ENCODE measurements at places on chromosomes 6 and 20. TPM values are rescaled to one million over a fixed set of nuclear protein-coding genes. Genes with fewer than 3 reads are reported as not detected.

GRCh38 chr6:156062091-156062563 lies 606.5 kb upstream of the NOX3 start:
- no peak for DNase-seq

GRCh38 chr6:80689716-80690395 lies 583.4 kb downstream of the BCKDHB start:
- DNase-seq = no peak

DNA sequence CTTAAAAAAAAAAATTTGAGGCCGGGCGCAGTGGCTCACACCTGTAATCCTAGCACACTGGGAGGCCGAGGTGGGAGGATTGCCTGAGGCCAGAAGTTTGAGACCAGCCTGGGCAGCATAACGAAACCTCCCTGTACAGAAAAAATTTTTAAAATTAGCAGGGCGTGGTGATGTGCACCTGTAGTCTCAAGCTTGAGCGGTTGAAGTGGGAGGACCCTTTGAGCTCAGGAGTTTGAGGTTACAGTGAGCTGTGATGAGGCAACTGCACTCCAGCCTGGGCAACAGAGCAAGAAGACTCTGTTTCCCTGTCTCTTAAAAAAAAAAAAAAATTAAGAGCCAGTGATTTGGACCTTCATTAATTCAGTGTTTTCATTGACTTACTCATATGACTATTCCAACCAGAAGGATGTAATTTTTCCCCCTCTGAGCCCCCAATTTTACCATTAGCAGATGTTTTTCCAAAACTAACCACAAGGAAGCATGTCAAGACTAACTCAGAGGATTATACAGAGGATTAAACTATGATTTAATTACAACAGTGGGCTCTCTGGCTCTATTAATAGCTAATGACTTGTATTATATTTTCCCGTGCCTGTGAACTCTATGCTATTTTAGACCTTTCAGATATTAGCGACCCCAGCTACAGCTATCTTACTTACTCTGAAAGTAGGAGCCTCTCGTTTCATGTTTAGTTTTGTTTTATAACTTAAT lies 75.1 kb downstream of the ARID1B start:
- DNase-seq = no peak

GRCh38 chr6:26231006-26231587 lies 133.9 kb upstream of the BTN3A2 start:
- DNase-seq = no peak

GRCh38 chr6:80094017-80094416 lies 12.5 kb upstream of the BCKDHB start:
- DNase-seq = no peak

- DNase-seq = no peak
Observed at GRCh38 chr6:89492025-89492640, 59.2 kb downstream of the ANKRD6 start.

DNA sequence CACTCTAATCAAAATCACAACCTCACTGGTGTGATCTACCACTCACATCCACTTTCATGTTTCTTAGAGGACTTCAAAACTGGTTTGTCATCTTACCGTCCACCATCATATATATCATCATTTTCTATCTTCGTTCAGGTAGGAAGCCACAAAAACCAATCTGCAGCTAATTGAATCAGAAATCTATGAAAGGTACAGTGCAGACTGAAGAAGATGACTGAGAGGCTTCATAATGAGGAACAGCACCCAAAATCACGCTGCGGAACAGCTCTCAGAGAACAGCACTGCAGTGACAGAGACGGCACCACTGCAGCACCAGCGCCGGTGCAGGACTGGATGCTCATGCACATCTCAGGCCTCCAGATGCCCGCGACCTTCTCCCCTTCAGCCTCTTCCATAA lies 13.0 kb downstream of the GMDS start:
- no peak for DNase-seq

PHACTR2 gene
- 96.8 TPM for total RNA-seq

GRCh38 chr6:124699038-124699437 lies 263.2 kb upstream of the RNF217 start:
- DNase-seq = no peak

DNA sequence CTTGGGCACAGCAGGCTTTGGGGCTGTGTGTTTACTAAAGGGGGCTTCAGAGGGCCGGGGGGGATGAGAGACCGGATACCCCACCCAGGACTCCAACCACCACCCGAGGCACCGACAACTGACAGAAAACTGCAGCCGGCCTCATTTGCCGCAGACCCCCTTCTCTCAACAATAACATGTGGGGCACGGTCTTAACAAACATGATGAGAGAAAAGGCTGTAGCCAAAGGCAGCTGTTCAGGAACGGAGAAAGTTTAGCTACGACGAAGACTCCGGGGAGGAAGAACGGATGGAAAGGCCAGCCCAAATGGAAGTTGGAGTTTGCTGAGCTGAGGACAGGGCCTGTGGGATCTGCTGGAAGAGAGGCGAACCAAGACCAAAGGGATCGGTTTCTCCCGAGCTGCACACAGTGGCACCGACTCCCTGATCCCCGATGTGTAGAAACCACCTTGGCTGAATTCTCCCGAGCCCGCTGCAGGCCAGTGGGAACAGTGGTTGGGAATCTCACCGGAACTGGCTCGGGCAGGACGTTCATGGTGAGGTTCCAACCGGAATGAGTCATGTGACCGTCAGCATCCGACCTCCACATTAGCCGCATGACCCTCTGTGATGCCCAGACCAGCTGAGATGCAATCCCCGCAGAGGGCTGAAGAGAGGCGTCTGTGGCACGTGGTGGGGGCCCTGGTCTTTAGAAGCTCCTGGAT lies 359.3 kb downstream of the TAF4 start:
- DNase-seq = no peak

DNA sequence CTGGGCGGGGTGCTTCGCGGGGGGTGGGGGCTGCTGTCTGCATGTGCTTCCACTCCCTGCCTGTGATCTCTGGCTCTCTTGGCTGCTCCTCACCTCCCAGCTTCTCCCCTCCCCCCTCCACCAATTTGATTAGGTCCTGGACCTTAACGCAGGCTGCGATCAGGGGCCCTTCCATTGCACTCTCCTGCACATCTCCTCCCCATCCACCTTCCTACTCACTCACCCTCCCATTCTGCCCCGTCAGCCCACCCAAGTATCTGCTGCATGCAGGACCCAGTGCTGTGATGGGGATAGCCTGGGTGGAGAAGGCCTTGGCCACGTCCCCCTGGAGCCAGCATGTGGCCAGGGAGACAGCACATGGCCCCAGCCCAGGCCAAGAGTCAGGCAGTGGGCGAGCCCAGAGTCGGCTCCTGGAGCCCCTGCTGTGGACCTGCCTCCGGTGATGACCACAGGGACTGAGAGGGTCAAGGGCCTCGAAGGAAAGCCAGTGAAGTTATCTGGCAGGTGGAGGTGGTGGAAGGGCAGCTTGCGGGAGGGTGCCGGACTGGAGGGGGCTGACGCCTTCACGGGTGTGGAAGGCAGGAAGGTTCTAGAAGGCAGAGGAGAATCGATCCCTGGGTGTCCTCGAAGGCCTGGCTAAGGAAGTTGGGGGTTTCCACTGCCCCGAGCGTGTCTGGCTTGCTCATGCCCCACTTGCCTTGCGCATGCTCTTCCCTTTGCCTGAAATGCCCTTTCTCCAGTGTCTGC lies 40.7 kb downstream of the SRC start:
- DNase-seq = peak; percentile 38

DNA sequence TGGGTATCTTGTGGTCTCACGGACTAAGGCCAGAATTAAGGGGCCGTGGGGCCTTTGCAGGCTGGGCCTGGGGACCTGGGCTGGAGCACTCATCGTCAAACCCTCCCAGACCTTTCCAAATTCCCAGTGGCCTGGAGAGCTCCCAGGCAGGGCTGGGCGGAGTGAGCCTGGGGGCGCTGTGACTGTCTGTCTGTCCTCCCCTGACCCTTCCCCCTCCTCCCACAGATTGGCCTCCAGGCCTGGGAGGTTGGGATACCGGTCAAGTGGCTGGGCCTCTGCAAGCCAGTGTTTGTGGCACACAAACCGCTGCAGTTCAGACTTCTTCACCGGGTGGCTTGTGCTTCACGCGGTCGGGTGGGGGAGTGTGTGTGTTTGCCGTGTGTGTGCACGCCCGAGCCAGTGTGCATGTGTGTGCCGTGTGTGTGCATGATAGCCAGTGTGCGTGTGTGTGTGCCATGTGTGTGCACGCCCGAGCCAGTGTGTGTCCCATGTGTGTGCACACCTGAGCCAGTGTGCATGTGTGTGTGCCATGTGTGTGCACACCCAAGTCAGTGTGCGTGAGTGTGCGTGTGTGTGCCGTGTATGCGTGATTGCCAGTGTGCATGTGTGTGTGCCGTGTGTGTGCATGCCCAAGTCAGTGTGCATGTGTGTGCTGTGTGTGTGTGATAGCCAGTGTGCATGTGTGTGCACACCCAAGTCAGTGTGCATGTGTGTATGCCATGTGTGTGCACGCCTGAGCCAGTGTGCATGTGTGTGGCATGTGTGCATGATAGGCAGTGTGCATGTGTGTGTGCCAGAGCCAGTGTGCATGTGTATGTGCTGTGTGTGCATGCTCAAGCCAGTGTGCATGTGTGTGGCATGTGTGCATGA lies 6.3 kb downstream of the RBBP8NL start:
- DNase-seq = no peak

GRCh38 chr20:53642196-53643030 lies 48.8 kb upstream of the ZNF217 start:
- DNase-seq = peak; percentile 61

GRCh38 chr6:166307082-166308032 lies 835 bp downstream of the PRR18 start:
- no peak for DNase-seq

CCN6 gene
- total RNA-seq = not detected

DNA sequence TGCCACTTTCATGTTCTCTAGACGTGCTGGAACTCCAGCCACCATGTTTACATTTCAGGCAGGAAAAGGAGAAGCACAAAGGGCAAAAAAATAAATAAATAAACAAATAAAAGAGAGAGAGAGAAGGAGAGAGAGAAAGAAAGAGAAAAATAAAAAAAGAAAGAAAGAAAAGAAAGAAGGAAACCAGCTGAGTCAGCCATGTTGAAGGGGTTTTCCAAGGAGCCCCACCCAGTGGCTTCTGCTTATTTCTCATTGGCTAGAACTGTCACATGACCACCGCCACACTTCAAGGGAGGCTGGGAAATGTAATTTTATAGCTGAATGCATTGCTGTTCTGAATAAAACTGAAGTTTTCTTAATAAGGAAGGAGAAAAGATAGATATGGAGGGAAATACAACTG lies 71.1 kb downstream of the BFSP1 start:
- DNase-seq = no peak

- no peak for DNase-seq
Observed at GRCh38 chr6:8664700-8665099, 229.4 kb upstream of the SLC35B3 start.

DNA sequence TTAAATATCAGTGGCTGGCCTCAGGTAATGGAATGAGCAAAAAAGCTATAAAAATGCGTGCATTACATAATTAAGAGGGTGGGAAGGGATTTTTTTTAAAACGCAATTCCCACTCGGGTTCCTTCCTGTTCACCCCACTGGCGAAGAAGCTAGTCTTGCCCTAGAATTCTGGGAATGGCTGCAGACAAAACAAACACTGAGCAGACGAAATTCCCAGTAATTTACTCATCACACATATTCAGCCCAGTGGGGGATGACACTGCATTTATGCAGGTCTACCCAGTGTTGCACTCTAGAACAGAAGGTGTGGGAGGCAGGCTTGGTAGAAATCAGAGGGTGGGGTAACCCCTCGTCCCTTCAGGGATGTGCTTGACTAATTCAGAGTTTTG lies 2695.0 kb upstream of the DEFB115 start:
- DNase-seq = no peak

PRRT1 gene
- total RNA-seq = 7.0 TPM

- DNase-seq = peak; percentile 59
Observed at GRCh38 chr6:89433252-89434149, 549 bp downstream of the ANKRD6 start.

- no peak for DNase-seq
Observed at GRCh38 chr20:34061695-34062094, 50.3 kb downstream of the EIF2S2 start.

- DNase-seq = no peak
Observed at GRCh38 chr20:60589623-60590022, 631.4 kb downstream of the CDH26 start.

- DNase-seq = no peak
Observed at GRCh38 chr6:17790489-17790888, 83.8 kb upstream of the NUP153 start.

CTCFL gene
- not detected for total RNA-seq

POM121L2 gene
- total RNA-seq = not detected

GRCh38 chr20:56688106-56688505 lies 59.0 kb downstream of the TFAP2C start:
- no peak for DNase-seq

GRCh38 chr20:22554391-22554790 lies 30.0 kb downstream of the FOXA2 start:
- DNase-seq = no peak

DNA sequence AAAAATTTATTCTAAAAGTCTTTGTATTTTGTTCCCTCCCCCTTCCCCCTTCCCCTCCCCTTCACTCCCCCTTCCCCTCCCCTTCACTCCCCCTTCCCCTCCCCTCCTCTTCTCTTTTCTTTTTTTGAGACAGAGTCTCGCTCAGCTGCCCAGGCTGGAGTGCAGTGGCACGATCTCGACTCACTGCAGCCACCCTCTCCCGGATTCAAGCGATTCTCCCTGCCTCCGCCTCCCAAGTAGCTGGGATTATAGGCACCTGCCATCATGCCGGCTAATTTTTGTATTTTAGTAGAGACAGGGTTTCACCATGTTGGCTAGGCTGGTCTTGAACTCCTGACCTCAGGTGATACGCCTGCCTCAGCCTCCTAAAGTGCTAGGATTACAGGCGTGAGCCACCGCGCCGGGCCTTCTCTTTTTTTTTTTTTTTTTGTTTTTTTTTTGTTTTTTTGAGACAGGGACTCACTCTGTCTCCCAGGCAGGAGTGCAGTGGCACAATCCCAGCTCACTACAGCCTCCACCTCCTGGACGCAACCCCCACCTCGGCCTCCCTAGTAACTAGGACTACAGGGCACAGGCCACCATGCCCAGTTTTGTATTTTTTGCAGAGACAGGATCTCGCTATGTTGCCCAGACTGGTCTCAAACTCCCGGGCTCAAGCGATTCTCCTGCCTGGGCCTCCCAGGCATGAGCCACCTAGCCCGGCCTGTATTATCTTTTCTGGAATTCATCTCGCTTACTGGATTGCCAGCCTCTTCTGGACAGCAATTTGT lies 1.1 kb upstream of the AFG1L start:
- DNase-seq = no peak

DNA sequence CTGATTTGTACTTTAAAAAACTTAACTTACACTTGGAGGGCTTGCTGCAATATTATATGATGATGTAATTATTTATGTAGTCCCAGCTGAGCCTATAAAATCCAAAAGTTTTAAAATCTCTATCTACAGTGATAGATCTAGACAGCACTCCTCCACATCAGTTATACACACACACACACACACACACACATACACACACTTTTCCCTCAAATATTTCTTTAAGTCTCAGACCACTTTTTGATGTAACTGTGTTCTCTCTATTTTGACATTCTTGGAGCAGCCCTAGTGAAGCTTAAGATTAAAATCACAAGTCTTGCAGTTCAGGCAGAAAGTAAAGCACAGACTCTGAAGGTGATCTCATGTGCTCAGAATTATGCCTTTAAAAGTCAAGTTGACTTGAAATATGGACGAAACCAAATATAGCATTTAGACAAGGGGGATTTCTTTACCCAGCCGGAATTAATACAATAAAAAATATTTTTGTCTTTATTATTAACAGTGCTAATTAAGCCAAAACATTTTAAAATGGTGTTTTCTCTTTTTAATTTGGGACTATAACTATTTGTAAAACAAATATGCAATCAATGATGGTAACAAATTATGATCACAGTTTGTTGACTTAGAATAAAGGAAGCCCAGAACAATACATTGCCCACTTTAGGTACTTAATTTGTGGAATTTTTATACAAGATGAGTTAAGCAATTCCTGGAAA lies 63.5 kb upstream of the TMEM30A start:
- no peak for DNase-seq

- no peak for DNase-seq
Observed at GRCh38 chr20:38290829-38291814, 12.8 kb upstream of the BPI start.

LY6G6F gene
- total RNA-seq = not detected
